Activated T-helper 9 cell treated with anti-CD3 and anti-CD28 coated beads, Interleukin-2, amount 50 U/mL, for 16 hours (primary cell): ENCODE measurements at places on chromosomes 6 and 20.

GRCh38 chr6:113401231-113401630 lies 455.9 kb upstream of the MARCKS start:
- DNase-seq: no peak

DNA sequence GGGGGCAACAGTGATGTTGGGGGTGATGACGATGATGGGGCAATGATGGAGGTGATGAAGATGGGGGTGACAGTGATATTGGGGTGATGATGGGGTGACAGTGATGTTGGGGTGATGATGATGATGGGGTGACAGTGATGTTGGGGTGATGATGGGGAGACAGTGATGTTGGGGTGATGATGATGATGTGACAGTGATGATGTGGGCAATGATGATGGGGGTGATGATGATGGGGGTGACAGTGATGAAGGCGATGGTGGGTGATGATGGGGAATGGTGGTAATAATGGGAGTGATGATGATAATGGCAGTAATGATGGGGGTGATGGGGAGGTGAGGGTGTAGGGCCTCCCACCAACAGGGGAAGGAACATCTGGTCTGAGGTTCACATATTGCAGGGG lies 150.6 kb downstream of the ERMARD start:
- no peak for DNase-seq

DNA sequence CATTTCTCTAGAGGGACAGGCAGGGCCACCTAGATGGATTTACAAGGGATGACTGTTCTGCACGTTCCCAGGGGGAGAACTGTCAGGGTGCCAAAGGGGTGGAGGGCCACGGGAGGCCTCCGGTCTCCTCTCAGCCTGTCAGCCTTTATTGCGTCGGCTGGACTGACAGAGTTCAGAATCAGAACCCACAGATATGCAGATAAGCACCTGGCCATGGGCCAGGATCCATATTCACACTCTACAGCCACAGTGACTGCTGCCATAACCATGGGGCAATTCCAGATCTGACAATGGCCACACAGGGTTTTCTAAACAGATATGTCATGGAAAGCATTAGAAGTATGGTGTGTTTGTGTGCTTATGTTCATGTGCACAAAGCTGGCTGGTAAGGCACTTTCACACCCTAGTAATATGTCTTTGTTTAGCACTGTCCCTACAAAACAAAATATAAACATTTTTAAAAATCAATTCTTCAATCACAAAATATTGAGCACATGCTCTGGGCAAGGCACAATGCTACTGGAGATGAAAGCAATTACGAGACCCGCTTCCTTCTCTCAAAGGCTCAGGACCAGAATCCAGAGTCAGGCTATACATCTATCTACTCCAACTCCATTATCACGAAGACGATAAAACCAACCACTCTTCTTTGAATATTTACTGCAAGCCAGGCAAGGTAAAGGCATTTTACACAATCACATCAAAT lies 29.1 kb downstream of the TRAM2 start:
- no peak for DNase-seq

DNA sequence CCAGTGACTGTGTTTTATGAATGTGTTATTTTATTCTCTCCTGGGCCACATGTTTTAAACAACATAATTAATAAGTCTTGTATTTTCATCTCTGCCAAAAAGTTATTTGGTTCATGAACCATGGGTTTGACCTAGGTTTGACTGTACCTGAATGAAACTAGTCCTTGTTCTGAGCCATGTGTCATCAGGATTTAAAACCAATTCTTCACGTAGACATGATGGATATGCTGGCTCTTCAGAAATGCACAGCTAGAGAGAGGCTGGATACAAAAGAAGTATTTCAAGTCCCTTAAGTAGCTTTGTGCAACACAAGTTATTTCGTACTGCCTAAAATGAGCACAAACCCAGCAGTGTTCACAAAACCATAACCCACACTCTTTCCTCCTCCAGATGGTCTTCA lies 116.1 kb downstream of the IBTK start:
- DNase-seq: no peak

DNA sequence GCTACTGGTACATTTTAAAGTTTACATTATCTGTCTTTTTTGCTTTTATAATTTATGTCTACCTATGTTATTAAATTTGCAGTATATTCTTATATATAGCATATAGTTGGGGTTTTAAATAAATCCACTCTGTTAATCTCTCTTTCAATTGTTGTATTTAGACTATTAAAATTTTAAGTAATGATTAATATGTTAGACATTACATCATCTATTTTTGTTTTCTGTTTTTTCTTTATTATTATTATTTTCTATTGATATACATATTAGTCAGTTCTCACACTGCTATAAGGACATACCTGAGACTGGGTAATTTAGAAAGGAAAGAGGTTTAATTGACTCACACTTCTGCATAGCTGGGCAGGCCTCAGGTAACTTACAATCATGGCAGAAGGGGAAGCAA lies 1338.2 kb upstream of the GJE1 start:
- no peak for DNase-seq

DNA sequence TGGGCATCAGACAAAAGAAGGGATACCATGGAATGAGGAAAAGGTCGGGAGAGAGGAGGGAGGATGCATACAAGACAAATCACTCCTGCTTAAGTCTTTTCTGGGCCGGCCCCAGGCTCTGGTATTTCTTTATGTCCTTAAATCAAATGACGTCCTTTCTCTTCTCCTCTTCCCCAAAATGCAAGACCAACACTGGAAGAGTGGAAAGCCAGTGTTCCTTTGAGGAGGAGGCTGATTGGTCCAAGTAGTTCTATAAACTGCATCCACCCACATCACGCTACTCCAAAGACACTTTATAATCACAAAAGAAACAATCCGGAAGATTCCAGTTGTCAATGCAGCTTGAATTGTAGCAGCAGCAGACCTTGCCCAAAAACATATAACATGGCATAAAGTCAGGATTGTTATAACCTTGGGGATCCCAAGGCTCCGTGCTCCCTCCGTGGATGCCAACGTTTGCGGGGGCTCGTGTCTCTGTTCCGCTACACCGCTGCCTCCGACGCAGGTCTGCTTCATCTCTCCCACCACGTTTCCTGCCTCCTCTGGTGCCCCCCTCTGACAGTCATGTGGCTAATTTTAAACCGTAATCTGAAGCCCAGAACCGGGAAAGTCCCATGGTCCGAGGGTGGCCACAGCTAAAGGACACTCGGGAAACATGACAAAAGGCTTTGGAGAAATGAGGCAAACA lies 47.1 kb downstream of the MCUR1 start:
- peak; percentile 13 for DNase-seq

- no peak for DNase-seq
These were observed 1107.1 kb upstream of the EYS start for GRCh38 chr6:66814156-66814555.

DNA sequence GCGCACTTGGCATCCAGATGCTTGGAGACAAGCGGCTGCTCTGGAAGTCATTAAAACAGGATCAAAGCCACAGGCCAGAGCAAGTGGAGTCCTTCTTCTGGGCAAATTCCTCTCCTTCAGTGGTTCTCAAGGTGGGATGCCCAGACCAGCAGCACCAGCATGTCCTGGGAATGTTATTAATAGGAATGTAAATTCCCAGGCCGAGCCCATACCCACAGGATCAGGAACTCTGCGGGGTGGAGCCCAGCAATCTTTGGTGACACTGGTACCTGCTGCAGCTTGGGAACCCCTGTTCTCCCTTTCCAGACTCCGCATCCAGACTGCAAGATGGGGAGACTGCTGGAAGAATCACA lies 44.6 kb downstream of the CPNE5 start:
- DNase-seq: no peak

DNA sequence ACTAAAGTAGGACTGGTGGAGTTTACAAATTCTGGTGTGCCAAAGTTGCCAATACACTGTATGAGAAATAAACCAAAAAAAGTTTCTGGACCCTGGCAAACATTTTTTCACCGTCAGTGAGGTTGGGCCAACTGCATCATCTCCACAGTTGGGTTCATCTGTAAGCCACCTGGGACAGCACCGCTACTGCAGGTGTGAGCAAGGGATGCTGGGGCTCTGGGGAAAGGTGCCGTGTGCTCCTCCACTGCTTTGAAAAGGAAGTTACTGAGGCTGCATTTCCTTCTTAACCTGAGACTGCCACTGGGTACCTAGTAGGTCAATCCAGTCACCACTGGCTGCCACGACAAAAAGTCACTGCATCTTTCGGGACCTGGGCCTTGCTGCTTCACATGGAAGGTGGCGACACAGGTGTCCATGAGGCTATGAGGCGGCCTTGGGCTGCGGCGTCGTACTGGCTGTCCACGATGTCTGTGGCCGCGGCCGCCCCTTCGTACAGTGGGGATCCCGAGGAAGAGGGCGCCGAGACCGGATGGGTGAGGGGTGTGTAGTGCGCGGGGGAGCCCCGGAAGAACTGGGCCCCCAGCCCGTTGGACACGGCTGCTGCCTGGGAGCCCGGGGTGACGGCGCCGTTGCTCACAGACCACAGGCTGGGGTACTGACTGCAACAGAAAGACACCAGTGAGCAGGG lies 9.6 kb downstream of the TBXT start:
- DNase-seq: no peak

GRCh38 chr6:93799226-93799625 lies 379.9 kb upstream of the EPHA7 start:
- DNase-seq: no peak

GRCh38 chr6:12849809-12850198 lies 133.2 kb downstream of the PHACTR1 start:
- DNase-seq: no peak

- no peak for DNase-seq
These were observed 26.4 kb downstream of the TRIM27 start for GRCh38 chr6:28897369-28897745.

- DNase-seq: no peak
These were observed 4.9 kb upstream of the TJAP1 start for GRCh38 chr6:43472515-43472914.

GRCh38 chr6:43776799-43777776 lies 7.1 kb downstream of the VEGFA start:
- no peak for DNase-seq

GRCh38 chr6:124433387-124434160 lies 528.7 kb upstream of the RNF217 start:
- DNase-seq: no peak

GRCh38 chr6:132482581-132482980 lies 30.3 kb downstream of the STX7 start:
- no peak for DNase-seq

DNA sequence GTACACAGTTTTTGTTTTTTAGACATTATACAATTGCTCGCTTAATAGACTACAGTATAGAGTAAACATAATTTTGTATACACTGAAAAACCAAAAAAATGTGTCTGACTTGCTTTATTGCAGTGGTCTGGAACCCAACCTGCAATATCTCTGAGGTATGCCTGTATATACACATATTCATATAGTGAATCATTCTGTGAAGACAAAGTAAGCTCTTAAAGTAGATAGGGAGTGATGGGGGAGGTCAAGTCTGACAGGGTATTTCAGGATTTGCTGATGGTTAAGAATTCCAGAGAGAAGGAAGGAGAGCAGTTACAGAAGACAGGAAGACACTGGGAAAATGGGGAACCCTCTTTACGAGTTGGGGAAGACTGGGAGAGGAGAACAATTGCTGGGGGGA lies 417.9 kb downstream of the CD109 start:
- no peak for DNase-seq

DNA sequence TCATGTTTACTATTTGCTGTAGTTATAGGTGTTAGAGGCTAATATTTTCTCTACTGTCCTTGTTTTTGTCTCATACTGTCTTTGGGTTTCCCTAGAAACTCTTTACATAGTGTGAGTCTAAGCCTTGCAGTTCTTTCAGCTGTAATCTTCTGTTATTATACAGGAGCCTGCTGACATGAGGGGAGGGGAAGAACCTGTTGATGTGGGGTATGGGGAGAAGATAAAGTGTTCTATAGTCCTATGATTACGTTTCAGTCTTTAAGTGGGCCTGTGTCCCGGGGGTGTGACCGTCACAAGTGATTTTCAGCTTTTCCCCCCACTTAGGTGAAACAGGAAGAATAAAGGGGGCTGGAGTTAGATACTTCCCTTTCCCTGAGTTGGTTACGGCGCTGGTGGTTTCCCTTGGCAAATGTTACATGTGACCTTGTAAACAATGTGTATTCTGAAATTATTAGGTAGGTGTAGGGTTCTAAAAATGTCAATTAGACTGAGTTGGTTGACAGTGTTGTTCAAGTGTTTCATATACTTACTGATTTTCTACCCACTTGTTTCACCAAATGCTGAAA lies 41.3 kb downstream of the REV3L start:
- no peak for DNase-seq

DNA sequence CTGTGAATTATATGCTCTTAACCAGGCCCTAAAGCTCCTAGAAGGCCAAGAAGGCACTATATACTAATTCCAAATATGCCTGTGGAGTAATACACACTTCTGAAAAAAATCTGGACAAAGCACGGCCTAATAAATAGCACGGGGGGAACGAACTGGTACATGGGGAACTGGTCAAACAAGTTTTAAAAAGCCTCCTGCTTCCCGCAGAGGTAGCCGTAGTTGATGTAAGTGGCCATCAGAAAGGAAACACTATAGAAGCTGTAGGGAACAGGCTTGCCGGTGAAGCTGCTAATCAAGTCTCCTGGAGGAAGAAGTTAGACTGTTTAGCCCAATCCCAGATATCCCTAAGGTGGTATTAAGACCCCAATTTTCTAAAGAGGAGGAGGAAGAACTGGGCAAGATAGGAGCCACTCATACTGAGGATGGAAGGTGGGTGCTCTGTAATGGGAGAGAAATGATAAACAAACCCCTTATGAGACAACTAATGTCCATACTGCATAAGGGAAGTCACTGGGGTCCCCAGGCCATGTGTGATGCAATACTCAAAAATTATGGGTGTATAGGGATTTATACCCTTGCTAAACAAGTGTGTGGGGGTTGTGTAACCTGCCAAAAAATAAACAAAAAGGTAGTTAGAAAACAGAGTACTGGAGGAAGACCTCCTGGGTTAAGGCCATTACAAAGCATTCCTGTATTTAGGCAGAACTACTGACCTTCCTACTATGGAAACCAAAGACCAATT lies 27.1 kb upstream of the ZNF318 start:
- DNase-seq: no peak

- no peak for DNase-seq
These were observed 42.0 kb downstream of the ERMARD start for GRCh38 chr6:169793408-169793807.

DNA sequence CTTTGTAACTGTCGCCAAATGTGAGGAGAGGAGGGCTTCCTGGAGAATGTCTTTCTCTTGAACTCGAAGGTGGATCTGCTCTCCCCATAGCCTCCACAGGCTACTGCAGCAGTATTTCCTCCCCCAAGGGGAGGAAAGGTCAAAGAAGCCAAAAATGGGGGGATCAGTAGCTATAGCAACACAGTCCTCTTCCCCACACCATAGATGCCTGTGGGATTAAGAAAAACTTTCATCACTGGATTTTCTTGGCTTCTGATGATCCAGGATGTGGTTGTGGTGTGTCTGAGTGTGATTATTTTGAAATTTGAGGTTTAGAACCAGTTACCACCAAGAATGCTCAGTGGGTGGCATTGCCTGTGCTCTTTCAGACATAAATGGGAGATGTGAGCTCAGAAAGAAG lies 140.1 kb upstream of the SPACA1 start:
- DNase-seq: no peak

GRCh38 chr6:109262261-109262660 lies 120.0 kb downstream of the CD164 start:
- no peak for DNase-seq

- DNase-seq: no peak
These were observed 37.0 kb downstream of the NDUFAF5 start for GRCh38 chr20:13821876-13822275.
